NCI-H446 treated with DMSO at 0.1 percent for 48 hours (cell line): ENCODE measurements at places on chromosomes 6 and 20.

- DNase-seq: no peak
These were observed 17.3 kb upstream of the MCUR1 start for GRCh38 chr6:13831615-13832014.

DNA sequence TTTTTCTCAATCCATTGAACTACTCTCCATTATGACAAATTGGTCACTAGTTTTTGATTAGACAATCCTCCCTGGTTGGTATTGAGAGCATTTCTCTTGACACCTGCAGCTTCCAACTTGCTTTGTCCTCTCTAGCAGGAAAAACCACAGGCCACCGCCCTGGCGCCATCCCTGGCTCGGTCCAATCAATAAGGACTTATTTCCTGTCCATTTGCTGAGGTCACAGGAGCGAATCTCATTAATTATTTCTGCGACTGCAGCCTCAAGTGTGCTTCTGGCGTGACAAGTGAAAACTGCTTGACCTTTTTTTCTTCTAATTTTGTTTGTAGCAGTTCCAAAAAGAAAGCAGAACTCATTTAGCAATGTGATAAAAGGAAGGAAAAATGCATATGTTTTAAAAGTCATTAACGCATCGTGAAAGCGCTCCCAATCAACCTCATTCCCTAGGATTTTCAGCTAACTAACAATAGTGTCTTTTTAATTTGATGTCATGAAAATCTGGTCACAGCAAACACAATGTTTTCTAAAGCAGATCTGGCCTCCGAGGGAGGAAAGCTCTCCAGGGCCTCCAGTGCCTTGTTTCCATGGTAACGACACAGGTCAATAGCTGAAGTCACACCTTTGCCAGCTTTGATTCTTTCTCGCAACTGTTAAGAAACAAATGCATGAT lies 39.0 kb upstream of the BEND3 start:
- DNase-seq: no peak

- DNase-seq: no peak
These were observed 20.6 kb downstream of the FKBP5 start for GRCh38 chr6:35668096-35668495.

DNA sequence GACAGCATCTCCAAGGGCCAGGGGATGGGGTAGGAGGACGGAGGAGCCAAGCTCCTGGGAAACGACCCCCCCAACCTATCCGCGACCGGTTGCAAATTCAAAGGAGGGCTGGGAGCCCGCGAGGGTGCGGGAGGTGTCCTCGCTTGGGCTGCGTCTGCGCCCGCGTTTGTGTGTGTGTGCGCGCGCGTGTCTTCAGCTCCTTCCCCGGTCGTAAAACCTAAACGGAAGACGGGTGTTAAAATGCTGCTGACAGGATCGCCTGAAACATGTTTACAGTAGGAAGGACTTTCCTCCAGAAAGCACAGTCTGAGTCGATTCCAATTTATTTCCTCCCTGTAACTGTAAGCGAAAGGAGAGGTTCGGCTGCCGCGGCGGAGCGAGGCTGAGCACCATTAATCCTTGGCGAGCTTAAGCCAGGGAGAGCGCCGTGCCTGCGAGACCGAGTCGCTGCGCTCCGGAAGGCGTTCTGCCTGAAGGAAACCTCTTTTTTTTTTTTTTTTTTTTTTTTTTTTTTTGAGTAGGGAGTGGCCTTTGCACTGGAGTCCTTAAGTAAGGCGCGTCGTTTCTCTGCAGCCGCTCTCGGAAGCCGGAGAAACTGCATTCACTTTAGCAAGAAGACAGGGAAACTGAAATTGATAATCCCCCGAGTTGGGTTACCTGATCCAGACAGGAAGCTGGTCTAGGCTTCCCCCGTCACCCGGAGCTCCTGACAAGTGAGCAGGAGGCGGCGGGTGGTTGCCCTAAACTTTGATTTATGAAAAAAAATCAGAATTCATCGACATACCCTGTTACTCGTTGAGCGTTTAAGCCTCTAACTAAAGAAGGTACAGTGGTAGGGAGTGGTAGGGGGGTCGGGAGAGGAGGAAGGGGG lies 4.8 kb upstream of the SOX4 start:
- DNase-seq: peak; percentile 75

- no peak for DNase-seq
These were observed 90.5 kb downstream of the NOL4L start for GRCh38 chr20:32494483-32495216.

DNA sequence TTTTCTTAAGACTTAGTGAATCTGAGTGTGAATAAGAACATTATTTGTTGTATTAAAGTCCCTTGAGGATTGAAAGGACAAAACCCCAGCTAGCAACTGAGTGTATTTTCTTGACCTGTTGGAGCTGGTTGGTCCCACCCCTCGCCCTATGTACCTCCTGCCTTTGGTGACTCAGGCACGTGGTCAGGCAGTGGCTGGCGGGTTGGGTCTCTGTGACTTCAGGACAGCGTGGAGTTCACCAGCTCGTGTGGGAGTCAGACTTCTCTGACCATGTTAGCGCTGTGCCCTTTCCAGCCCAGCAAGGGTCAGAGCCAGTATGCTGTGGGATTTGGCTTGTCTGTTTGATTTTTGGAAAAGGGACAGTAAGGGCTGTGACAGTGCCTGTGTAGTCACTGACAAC lies 93.7 kb downstream of the SSR1 start:
- no peak for DNase-seq

- DNase-seq: no peak
These were observed 6.1 kb upstream of the DSN1 start for GRCh38 chr20:36779656-36780025.

DNA sequence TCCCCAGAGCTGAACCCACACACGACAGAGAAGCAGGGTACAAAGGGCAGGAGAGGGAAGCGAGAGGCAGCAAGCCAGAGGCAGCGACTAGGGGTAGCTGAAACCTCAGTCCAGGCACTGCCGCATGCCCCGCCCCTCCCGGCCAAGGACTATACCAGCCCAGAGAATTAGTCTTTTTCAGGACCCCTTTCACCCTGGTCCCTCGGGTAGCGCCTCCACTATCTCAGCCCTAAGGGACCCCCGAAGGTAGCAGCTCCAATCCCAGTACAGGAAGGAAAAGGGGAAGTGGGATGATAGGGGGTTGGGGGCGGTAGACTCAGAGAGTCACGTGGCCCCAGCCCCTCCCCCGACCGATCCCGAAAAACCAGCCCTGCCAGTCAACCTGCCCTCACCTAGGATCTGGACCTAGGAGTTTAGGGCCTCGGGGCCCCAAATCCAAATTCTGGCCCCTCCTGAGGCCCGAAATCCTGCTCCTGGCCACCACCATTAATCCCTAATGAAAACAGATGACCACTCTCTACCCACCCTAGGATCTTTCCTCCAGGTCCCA lies 1.3 kb downstream of the RGL2 start:
- no peak for DNase-seq

GRCh38 chr6:1784422-1784884 lies 174.7 kb downstream of the FOXC1 start:
- DNase-seq: no peak

DNA sequence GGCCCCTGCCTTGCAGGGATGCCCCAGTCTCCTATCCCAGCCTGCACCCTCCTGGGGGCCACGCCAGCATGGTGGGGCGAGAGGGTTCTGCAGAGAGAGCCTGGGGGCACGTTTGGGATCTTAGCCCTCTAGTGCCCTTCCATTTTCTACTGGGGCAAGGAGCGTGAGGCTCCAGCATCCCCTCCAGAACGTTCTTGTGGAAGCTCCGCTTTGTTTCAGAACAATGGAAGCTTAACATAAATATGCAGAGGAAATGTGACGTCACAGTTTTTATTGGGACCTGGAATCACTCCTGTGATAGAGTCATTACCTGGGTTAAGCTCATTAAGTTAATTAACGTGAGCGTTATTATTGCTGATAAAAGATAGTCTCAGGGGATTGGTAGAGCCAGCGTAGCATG lies 19.6 kb downstream of the BHLHE23 start:
- no peak for DNase-seq

GRCh38 chr6:13357551-13358075 lies 29.3 kb upstream of the TBC1D7 start:
- DNase-seq: no peak

DNA sequence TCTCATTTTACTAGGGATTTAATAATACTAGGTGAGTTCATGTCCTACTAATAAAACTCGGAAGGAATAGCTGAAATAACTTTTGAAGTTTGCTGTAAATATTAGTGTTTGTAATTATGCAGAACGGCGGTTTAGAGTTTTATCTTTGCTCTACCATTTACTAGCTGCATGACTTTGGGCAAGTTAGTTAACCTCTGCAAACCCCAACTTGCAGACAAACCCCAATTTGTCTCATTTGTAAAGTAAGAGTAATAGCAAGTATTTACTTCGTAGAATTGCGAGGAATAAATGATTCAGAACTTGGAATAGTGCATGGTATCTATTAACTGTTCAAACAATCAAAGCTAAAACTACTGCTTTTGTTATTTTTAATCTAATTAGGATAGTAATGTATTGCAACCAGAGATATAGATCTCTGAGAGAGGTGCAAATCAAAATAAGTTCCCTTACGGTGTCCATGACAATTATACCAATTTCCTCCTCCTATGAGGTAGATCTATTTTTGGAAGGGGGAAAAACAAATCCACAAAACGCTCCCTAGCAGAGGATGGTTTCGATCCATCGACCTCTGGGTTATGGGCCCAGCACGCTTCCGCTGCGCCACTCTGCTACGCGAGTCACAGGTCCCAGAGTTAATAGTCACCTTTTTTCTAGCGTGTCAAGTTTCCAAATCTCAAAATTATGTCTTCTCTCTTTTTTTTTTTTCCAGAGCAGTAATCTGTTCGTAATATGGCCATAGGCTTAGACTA lies 35.1 kb upstream of the BTN3A2 start:
- DNase-seq: peak; percentile 25

DNA sequence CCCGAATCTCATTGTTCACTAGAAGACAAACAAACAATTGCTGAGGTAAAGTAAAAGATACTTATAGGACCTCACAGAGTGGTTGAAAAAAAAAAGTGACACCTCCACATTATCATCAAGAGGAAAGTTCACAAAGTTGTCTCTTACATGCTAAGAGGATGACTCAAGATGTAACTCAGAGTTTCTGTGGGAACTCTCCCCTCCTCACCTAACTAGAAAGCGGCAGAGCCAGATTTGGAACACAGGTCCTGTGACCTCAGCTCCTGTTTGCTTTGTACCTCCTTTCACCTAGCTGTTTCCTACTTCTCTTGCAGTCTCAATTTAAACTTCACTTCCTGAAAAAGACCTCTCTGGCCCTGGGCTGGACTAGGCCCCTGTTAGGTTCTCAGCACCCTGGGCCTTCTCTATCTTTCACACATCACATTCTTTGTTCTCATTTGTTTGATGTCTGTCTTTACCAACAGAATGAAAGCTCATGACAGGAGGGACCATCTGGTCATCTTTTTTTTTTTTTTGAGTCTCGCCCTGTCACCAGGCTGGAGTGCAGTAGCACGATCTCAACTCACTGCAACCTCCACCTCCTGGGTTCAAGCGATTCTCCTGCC lies 60.8 kb downstream of the CD24 start:
- DNase-seq: no peak
